CD4-positive, alpha-beta memory T cell (primary cell): ENCODE measurements at places on chromosomes 5 and 9. TPM values are rescaled to one million over a fixed set of nuclear protein-coding genes. Genes with fewer than 3 reads are reported as not detected.
A peak's percentile ranks its signal among the peaks of the same experiment; 100 is the strongest.

DNA sequence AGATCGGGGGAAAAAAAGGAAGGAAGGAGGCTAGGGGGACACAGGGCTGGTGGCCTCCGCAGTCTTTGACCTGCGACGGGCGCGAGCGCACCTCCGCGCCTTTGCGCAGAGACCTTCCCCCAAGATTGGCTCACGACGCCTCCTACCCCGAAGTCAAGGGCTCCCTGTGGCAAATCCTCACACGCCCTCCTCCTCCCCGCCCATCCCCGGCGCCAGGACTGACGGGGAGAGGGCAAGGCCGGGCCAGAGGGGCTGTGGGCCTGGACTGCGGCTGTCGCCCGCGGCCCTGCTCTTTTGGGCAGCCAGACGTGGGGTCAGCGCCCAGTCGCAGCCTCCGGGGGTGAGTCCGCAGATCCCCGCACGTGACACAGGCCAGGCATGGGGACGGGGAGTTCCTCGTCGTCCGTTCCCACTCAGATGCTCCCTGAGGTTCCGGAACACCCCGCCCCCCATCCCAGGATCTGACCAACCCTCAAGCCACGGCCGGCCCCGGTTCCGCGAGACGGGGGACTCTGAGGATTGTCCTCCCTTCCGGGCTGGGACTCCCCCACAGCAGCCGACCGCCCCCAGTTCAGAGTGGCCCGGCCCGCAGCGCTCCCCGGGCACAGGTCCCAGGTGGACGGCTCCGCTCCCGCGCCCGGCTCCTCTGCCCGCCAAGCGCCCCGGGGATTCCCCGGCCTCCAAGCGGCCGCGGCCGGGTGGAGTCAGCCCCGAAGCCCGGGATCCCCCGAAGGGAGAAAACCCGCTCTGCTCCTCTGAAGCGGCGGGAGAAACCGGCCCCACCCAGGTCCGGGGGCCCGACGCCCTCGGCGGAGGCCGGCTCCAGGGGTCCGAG lies 543 bp upstream of the ANKRD33B start:
- peak; percentile 51 for DNase-seq

DNA sequence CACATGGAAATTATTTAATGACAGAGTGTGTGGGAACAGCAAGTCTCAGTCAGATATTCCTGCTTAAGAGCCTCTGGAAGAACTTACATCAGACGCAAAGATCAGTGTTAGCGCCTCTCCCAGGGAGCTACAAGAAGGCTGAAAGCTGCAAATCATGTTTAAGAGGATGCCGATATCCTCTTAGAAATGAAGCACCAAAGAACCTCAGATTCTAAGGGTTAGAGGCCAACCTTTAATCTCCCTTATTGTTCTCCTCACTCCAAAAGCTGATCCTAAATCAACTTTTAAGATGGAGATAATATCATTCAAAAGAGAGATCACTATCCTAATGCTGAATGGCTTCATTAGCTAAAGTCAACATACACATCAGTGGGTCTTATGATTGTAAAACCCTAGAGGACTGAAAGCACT lies 160.6 kb downstream of the NFIB start:
- DNase-seq = no peak

DNA sequence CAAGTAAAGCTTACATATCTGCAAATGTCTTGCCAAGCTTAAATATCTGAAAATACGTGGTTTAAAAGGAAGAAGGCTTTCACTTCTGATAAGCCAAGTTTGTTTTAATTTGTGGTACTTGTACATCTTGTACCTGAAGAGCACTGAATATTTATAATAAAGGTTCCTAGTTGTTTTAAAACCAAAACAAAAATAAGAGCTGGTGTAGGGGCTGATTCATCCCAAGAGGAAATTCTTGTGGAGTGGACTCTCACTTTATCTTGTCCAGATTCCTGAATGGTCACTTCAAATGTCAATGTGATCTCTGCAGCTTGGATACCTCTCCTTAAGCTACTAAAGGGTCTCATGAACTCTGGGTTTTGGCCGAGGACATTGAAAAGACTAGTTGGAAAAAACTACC lies 29.5 kb downstream of the MAMDC2 start:
- DNase-seq = no peak

DNA sequence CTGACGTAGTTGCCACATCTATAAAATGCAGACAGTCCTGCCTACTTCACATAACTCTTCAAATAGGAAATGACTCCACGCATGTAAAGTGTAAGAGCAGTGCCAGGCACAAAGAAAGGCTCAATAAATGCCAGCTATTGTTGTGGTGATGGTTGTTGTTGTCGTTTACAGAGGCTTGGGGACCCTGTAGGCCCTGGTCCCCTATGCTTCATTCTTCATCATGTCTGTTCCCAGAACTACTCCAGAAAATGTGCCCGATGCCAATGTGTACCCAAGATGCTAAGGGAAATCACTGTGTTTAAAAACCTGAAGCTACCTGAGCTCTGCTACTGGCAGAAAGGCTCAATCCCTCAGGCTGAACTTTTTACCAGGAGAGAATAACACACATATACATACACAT lies 9.1 kb downstream of the SLIT3 start:
- DNase-seq = no peak

DNA sequence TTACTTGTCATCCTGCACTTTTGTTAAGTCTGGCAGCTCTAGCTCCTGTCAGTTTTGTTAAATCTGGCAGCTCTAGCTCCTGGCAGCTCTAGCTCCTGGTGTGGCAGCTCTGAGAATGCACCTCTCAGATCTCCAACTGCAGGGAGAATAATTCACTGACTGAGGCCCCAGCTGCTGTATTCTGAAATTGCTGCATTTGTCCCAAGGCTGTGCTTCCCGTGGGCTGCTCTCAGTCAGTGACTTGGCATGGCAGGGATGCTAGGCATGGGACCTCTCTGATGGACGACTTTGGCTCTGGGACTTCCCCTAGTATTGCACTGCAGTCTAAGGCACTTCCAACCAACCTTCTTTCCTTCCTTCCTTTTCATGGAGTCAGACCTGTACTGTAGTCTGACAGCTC lies 475.7 kb downstream of the CCDC171 start:
- no peak for DNase-seq

DNA sequence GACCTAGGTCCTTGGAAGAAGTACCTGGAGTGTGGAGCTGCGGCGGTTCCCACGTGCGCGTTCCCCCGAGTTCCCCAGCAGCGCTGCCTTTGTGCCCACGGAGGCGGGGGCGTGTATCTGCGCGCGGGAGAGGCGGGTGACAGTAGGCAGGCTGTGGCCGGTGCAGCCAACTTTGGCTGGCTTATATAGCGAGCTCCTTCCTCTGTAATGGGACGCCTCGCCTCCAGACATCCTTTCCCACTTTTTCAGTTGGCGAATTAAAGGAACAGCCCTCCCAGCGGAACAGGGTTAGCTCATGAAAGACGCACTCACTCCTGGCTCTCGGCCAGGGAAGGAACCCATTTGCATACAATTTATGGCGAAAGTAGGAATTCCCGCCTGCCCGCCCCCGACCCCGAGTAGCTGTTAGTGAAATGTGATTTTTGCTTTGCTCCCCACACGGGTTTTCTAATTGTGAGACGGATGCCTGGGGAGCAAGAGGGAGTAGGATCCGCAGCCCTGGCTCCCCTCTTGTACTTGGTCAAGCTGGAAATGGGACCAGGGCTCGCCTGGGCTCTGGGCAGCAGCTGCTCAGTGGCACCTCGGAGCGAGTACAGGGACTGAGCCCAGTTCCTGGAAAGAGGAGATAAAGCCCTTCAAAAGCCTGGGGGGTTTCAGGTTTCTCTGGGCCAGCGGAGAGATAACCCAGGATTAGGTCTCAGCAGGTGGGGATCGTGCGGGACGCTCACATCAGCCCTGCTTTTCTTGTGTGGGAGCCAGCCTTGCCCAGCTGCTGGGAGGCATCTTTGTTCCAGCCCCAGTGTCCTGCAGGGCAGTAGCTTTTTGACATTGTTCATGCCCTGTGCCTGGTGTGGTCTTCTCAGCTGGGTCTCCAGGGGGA lies at the start of gene TNC:
TSS of gene TNC (minus strand) at position 159 of the 880 bp plus-strand sequence. CDS start 27,139 bp downstream, outside the sequence.
- no peak for DNase-seq

- no peak for DNase-seq
These were observed 120.8 kb downstream of the DMRT2 start for GRCh38 chr9:1170918-1171317.

DNA sequence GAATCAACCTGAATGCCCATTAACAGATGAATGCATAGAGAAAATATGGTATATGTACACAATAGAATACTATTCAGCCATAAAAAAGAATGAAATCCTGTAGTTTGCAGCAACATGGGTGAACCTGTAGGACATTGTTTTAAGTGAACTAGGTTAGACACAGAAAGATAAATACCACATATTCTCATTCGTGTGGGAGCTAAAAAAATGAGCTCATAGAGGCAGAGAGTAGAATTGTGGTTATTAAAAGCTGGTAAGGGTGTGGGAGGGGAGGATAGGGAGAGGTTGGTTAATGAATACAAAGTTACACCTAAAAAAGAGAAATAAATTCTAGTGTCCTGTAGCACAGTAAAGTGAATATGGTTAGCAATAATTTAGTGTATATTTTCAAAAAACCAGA lies 23.5 kb downstream of the PTTG1 start:
- DNase-seq = no peak

GRCh38 chr5:103755974-103756373 lies 193.4 kb upstream of the NUDT12 start:
- DNase-seq = no peak

DNA sequence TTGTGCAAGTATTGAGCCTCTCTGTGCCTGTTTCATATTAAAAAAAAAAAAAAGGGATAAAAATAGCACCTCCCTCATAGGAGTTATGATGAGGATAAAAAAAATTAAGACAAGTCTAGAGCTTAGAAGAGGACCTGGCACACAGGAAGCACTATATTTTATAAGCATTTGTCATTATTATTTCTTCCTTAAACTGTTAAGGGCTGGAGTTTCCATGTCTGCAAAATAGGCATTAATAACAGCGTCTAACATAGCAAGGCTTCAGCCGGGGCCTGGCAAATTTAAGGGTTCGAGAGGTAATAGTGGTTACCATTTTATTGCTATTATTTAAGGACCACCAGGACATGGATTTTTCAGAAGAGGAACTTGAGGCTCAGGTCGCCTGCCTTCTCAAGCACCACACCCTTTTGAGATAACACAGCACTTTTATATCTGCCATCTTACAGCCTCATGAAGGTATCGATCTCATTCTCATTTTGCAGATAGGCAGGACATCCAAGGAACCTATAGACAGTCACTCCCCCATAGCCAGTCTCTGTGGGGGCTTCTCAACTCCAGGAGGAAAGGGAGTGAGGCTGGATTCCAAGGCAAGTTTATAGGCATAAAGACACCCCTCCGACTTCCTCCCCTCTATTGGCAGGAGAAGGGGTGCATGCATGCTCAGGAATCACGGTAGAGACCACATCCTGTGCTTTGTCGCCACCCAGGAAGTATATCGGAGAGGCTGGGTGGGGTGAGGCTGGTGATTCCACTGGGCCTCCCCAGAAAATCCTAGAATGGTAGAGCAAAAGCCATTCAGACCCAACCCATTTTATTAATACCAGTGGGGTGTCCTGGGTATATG lies 2.4 kb downstream of the ANXA6 start:
- DNase-seq = peak; percentile 76

GRCh38 chr5:9265441-9266287 lies 280.2 kb downstream of the SEMA5A start:
- no peak for DNase-seq

DNA sequence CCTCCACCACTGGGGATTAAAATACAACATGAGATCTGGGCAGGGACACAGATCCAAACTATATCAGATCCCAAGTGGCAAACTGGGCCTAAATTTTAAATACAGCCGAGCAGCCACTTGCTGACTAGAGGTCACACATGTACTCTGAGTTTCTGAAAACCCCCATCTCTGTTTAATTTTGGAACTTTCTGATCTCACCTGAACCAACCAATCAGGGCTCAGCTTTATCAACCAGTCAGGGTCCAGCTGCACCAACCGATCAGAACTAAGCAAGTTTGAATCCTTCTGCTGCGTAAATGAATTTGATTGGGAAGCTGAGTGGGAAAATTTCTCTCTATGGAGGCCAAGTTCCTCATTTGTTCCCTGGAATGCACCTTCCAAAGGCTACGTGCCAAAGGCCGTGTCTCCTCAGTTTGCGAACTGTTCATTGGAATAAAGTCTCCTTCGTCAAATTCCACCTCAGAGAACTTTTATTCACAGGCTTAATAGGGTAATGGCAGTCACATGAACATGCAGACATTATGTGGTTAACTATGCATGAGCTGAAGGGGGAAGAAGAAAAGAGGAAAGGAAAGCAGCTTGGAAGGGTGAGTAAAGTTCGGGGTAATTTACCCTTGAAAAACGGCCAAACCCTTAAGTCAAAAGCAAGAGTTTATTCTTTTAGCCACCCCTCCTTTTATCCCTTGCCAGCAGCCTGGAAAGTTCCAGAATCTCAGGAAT lies 3.7 kb downstream of the CD180 start:
- no peak for DNase-seq

- DNase-seq = no peak
These were observed 32.1 kb downstream of the NIPBL start for GRCh38 chr5:36908544-36909260.

GRCh38 chr5:29930316-29930715 lies 1263.2 kb upstream of the CDH6 start:
- no peak for DNase-seq

DNA sequence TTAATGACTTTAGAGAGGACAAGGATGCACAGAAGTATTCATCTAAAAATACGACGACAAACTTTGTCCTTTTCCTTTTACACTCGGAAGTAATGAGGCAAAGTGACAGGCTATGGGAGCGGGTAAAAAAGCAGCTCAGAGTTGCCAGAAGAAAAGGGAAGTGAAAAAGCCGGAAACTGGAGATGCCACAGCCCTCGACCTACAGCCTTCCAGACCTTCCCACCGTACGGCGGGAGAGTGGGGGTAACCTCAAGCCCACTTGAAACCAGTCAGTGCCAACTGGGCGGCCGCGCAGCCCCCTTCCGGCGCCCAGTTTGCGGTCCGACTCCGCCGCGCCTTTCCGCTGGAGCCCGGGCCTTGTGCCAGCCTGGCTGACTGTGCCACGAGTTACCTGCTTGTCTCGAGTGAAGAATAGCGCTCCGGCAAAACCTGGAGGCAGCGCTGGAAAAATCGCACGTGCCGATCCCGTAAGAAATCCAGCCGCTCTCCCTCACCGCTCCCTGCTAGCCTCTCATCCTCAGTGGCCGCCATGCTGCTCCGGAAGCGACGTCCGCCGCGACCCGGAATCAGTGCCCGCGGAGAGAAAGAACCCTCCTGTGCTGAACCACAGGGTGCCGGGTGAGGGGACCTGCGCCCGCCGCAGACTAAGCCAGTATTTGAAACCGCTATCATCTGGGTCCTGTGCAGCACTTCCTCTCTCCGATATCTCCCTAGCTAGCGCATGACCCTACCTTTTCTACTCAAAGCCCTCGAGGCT lies at the start of gene PGGT1B:
TSS of gene PGGT1B (minus strand) at position 557 of the 757 bp plus-strand sequence. CDS start at position 531, 26 bp downstream.
- peak; percentile 66 for DNase-seq

- no peak for DNase-seq
These were observed 531.7 kb upstream of the C9orf72 start for GRCh38 chr9:28105001-28105400.

SEMA6A gene
- total RNA-seq = not detected

NSG2 gene
- not detected for total RNA-seq

N4BP3 gene
- total RNA-seq = 1.7 TPM

SH3PXD2B gene
- total RNA-seq = 0.38 TPM

IFNB1 gene
- not detected for total RNA-seq

THG1L gene
- 9.1 TPM for total RNA-seq

IL7R gene
- total RNA-seq = 2,440 TPM

ROPN1L gene
- 0.42 TPM for total RNA-seq

TEK gene
- total RNA-seq = not detected

CCDC183 gene
- total RNA-seq = 2.5 TPM
